ENCODE measurements at places on chromosomes 7 and 10.
A peak's percentile ranks its signal among the peaks of the same experiment; 100 is the strongest.

- no peak for DNase-seq
These were observed 11.1 kb downstream of the ERCC6 start for GRCh38 chr10:49527850-49528249.

- DNase-seq = no peak
These were observed 36.2 kb downstream of the AGAP4 start for GRCh38 chr10:45811075-45811474.

DNA sequence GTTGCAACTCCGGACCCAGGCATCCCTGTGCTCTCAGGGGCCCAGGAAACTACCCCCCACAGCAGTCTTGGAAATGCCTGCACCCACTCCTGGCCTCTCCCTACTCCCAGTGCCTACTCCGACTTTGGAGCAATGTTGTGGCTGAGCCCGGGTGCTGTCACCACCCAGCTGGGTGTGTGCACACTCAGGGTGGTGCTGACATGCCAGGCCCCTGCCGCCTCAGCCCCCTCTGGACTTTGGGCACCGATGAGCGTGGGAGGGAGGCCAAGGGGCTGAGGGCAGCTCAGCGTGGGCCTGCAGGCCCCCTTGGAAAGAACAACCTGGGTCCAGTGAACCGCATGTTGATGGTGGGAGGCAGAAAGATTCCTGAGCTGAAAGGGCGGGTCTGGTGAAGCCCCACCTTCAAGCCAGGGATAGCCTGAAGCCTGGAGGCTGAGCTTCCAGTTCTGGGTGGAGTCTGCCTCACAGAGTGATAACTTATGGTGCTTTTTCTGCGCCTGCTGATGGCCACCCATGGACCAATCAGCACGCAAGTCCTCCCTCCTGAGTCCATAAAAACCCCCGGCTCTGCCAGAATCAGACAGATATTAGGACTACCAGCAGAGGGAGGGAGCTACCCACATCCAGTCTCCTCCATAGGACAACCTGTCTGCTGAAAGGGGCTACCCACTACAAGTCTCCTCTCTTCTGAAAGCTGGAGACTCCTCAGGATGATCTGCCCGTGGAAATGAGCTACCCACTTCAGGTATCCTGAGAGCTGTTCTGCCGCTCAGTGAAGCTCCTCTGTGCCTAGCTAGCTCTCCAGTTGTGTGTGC, 380.4 kb upstream of the SORCS1 start:
- no peak for DNase-seq

DNA sequence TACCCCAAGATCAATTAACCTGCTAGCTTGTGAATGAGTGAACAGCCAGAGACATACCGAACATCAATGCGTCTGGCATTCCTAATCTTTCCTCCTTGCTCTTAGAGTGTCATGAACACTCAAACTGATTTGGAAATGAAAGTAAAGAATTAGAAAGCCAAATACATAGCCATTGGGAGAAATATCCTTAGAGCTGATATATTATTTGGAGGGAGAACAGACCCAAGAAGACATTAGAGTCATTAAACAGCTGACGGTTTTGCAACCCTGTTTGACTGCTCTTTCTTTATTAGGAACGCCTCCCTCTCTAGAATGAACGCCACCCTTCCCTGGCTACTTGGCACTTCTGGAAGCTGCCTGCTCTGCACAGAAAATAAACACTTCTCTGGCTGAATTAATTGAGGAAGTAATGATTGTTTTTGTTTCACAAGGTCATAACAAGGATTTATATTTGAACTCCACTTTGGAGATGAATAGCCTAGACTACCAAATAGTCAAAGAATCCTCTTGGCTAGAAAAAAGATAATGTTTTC, 42.8 kb downstream of the CTTNBP2 start:
- DNase-seq = no peak

DNA sequence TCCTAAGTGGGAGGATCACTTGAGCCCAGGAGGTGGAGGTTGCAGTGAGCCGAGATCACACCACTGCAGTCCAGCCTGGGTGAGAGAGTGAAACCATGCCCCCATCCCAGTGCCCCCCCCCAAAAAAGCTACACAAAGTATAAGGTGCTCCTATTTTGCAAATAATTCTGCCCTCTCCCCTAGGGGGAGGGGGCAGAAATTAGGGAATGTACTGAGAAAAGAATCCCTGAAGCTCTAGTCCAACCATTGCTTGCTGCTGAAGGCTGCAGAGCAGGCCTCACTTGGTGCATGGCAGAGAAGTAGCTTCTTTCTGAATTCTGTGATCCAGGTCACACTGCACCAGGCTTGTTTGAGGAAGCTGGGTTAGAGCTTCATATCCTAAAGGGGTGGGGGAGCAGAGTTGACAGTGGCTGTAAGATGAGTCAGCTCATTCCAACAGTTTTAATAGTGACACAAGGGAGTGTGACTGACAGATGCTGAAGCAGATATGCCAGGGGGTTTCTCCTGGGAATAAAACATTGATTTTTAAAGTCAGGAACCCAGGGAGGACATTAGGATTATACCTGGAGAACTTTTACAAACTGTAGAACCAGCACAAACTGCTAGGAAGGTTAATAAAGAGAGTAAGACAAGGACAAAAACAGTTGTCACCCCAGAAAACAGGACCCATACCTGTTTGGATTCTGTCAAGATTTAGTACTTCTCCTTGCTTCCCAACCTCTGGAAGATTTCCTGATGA, 32.8 kb upstream of the STRIP2 start:
- DNase-seq = no peak

DNA sequence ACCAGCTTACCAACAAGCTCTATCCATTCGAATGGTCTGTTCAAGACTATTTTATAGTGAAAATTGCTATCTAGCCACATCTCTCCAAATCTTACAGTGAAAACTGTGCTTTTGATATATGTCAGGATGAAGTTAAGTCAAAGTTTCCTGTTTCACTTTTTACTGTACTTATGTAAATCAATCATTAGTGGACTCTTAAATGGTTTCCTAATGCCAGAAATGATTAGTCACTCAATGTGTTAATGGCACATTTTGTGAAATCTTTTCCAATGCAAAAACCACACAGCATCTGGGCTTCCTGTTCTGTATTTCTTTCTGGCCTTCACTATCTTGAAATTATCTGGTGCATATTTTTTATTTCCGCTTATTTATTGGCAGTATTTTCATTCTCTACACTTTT, 87.3 kb upstream of the STEAP1B start:
- DNase-seq = peak; percentile 38

DNA sequence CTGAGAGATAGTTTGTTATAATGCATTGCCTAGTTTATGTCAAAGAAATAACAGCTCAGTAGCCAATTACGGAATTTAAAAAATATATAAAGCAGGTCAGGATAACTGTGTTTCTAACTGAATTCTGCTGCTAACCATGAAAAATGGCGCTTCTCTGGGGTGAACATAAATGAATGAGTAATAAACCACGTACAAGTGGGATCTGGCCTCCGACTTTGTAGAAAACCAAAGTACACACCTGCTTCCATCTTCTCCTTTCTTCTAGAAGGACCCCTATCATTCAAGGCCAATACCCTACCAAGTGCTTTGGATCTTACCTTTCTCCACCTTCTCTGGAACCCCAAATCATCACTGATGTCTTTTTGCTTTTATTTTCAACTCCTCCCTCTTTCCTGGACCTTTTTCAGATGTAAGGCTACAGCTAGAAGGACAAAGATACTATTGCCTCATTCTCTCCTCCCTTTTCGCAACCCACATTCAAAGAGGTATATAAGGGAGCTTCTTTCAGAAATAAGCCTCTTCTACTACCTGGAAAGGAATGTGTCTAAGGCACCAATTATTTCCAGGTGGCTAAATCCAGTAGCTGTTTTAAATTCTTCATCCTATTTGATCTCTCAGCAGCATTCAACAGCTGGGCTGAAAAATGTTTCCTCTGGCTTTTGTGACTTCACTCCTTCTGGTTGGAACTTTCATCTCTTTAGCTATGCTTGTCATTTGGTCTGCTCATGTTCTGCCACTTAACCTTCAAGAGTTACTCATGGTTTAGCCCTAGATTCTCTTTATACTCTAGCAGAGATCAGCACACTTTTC, 37.7 kb downstream of the NAMPT start:
- no peak for DNase-seq

DNA sequence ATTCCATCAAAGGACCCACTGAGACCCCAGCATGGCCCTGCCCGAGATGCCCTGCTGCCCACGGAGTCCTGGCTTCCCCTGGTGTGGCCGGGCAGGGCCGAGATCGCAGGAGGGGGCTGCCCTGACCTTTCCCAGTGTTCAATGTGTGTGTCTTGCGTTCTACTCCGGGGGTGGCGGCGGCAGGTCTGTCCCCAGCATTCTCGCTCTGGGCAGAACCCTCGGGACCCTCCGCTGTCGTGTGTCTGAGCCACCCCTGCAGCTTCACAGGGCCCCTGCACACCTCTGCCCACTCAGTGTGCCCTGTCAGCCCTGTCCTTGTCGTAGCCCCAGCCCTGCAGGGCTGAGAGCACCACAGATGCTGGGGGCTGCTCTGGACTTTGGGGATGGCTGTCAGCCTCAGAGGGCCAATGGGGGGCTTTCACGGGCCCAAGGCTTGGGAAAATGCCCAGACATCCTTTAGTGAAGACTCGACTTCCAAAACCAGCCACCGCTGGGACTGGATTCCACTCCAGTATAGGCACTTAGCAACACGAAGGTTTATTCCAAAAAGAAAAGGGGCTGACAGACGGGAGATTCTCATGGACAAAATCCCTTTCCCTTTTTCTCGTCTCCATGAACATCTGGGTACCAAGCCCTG, 30.0 kb upstream of the KNDC1 start:
- DNase-seq = no peak

DNA sequence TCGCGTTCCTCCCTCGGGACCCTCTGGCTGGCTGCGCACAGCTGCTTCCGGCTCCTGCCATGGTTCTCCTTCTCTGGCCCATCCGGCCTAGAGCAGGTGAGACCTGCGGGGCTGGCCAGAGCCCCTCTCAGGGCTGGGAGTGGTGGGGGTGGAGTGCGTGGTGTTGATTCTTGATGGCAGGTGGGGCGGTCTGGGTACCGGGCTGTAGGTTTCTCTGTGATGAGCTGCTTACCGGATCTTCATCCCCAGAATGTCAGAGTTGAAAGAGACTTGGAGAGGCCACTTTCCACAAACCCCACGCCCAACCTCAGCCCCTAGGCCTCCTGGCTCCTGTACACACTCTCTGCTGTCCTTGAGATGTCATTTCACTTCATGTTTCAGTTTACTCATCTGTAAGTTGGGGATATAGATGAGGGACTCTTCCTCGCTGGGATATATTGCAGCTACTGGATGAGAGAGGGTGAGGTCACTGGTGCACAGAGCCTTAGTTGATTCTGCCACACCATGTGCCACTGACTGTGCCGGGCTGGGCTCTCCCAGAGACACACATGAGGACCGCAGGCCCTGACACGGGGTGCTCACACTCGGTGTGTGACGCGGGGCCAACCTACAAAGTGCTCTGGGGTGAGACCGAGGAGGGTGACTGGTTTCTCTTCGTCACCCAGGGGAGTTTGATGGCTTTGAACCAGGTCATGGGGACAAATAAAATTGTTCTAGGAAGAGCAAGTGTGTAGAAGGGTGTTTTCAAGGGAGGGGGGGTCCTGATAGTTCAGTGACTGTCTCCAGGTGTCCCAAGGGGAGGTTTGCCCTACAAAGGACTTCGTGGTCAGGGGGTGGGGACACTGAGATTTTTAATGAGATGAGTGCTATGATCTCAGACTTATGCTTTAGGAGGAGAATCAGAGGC, 29.5 kb downstream of the ZNF775 start:
- DNase-seq = no peak

DNA sequence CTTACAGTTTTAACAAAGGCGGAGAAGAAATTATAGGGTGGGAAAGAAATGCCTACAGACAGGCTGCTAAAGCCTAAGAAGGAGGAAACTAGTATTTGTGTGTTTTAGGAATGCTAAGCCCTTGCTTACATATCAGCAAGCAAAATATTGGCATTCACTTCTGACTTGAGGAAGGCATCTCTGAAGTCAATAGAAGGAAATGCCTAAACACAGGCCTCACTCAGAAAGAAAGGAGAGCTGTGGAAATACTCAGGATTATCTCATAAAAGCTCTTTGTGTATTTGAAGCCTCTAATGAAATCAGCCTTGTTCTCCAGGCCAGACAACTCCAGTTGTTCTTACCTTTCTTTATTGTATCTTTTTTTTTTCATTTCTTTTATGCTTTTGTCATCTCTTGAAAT, 158.0 kb downstream of the AUTS2 start:
- no peak for DNase-seq

- no peak for DNase-seq
These were observed 114.4 kb downstream of the NPSR1 start for GRCh38 chr7:34772296-34772938.

- no peak for DNase-seq
These were observed 19.4 kb downstream of the LDB3 start for GRCh38 chr10:86687750-86688149.

DNA sequence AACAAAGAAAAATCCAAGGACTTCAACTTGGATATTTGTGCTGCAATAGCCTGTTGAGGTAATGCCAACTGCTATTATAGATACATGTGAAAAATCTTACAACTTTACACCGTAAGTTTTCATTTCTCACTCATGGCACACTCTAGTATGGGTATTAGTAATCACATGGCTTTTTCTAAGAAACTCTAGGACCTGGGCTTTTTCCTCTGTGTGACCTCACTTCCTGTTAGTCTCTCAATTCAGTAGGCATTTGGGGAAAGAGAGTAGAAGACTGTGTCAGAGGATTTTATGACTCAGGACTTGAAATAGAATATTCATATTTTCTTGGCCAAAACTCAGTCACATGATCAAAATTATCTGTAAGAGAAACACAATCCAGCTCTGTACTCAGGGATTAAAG, 1049.9 kb downstream of the REEP3 start:
- no peak for DNase-seq

GRCh38 chr7:50538478-50538877, 26.7 kb downstream of the DDC start:
- DNase-seq = no peak

GRCh38 chr7:17832820-17833355, 107.4 kb downstream of the SNX13 start:
- DNase-seq = no peak

DNA sequence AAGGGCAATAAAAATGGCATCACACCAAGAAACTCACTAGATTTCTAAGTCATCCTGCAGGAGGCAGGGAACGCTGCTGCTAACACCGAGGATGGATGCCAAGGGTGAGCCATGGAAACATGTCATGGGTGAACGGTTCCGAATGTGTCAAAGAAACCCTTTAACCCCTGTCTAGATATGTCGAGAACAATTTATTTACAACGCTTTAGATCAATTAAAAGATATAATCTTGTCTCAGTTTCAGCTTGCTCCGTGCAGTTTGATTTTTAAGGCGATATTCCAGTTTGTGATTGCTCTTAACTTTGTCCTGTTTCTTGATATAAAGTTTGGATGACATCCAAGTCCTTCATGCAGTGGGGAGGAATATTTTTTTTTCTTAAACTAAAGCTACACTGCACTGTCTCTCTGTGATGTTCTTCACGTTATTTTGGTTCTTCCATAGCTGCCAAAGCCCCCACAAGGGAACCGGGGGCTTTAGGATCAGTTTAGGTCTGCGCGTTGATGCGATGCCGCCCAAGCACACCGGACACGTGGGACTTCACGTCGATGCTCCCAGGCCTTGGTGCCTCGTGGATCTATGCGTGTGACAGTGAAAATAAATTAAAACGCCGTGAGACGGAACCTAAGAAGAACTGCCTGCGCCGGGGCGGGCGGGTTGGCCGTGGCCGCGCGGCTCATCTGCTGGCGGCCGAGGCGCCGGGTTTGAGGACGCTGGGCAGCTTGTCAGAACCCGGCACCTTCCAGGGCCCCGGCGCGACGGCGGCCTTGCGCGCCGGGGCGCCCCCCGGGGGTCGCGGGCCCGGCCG, 220.3 kb downstream of the PHTF2 start:
- DNase-seq = no peak
